ENCODE measurements at places on chromosomes 2 and 18.

DNA sequence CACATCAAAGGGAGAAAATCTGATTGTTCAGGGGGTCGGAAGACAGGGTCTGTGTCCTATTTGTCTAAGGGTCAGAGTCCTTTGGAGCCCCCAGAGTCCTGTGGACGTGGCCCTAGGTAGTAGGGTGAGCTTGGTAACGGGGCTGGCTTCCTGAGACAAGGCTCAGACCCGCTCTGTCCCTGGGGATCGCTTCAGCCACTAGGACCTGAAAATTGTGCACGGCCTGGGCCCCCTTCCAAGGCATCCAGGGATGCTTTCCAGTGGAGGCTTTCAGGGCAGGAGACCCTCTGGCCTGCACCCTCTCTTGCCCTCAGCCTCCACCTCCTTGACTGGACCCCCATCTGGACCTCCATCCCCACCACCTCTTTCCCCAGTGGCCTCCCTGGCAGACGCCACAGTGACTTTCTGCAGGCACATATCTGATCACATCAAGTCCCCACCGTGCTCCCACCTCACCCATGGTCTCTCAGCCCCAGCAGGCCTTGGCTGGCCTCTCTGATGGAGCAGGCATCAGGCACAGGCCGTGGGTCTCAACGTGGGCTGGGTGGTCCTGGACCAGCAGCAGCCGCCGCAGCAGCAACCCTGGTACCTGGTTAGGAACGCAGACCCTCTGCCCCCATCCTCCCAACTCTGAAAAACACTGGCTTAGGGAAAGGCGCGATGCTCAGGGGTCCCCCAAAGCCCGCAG, 3.8 kb downstream of the PROC start:
- DNase-seq: no peak

DNA sequence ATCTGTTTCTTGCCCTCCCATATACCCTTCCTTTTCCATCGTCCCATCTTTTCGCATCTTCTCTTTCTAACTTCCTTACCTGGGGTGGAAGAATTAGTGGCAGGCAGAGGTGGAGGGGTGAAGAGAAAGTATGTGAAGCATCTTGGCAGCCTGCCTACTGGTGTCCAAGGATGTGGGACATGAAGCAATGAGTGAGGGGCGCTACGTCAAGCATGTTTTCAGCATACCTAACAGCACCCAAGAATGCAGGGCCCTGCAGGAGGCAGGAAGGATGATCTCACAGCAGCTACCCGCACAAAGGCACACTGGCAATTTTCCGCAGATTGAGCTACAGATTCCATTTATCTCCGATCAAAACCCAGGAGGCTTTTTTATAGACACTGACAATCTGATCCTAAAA, 42.2 kb downstream of the METTL4 start:
- DNase-seq: no peak

GRCh38 chr18:69727912-69728572, 219.6 kb downstream of the CD226 start:
- no peak for DNase-seq

- no peak for DNase-seq
Measured at GRCh38 chr2:176166272-176166671, 9.2 kb downstream of the HOXD3 start.

- no peak for DNase-seq
Measured at GRCh38 chr2:48249631-48250473, 280.1 kb upstream of the STON1 start.

Measured in stimulated activated CD8-positive, alpha-beta memory T cell treated with anti-CD3 and anti-CD28 coated beads, Interleukin-2, amount 100 ng/mL, for 1 hour (primary cell).